ENCODE measurements at places on chromosomes 2 and 18.

DNA sequence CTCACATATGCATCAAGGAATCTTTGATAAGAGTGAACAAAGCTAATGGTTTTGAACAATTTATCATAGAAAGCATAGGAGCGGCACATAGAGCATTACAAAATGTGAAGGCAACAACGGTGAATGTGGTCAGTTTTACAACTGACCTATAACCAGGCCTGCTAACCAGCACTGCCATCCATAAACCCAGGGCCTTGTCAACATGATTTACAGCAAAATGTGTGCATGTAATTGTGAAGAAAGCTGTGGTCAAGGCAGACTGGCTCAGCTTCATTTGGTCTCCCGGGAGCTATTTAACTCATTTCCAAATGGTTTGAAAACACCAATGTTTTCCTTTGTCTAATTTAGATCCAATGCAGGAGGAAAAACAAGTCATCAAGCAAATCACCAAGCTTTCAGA is 119.8 kb downstream of the DHRS9 start:
- no peak for DNase-seq

- DNase-seq = no peak
Measured at GRCh38 chr18:37251679-37252078, 313.9 kb downstream of the CELF4 start.

- DNase-seq = no peak
Measured at GRCh38 chr2:46863882-46864281, 51.7 kb downstream of the MCFD2 start.

- DNase-seq = no peak
Measured at GRCh38 chr2:12404497-12404896, 312.2 kb upstream of the TRIB2 start.

- no peak for DNase-seq
Measured at GRCh38 chr2:229407170-229407569, 136.1 kb upstream of the PID1 start.

GRCh38 chr2:229267080-229267479 is 4.0 kb downstream of the PID1 start:
- DNase-seq = no peak

GRCh38 chr18:30775629-30776028 is 266.9 kb downstream of the DSC3 start:
- no peak for DNase-seq

- DNase-seq = no peak
Measured at GRCh38 chr18:5444269-5444668, 99.5 kb downstream of the EPB41L3 start.

DNA sequence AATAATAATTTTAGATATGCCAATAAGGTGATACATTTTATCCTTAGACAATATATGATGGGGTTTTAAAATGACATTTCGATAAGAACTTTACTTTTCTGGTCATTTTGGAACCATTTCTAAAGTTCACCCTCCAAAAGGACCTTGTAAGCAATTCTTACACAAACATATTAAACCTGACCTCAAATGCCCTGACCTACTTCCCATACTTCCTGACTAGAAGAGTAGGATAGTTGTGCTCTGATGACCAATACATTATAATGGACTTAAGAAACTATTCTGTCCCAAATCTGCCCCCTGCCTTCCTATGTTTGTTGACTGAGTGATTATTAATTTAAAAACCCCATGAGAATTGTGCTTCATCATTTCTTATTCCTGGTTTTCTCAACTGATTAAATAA is 24.6 kb downstream of the GCA start:
- DNase-seq = no peak

- no peak for DNase-seq
Measured at GRCh38 chr2:7028846-7029245, 111.6 kb downstream of the RNF144A start.

GRCh38 chr2:121583555-121583954 is 52.9 kb downstream of the RNU4ATAC start:
- no peak for DNase-seq

DNA sequence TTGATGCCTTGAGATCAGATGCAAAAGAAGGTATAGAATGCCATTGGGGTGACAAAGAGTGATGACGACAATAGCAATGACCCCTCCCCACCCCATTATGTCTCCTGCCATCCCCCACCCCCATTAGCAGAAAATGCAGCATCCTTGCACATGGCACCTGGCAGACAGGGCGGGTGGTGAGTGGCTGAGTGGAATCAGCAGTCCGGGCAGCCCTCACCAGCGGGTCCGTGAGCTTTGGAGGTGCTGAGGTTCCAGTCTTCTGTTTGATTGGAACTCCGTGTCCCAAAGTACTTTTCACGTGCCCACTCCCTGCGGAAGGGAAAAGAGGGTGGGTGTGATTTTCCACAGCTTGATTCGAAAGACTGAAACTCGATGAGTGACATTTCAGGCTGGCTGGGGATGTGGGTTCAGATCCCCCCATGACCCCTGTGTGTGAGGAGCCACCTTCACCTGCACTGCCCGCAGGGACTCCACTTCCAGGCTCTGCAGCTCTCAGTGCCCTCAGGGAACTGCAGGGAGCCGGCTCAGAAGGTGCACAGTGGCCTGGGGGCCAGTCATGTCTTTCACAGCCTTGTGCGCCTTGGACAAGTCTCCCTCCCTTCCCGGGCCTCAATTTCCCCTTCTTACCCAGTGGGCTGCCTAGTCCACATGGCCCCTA is 130.9 kb downstream of the GLI2 start:
- DNase-seq = no peak

- no peak for DNase-seq
Measured at GRCh38 chr2:241804326-241805229, 4.4 kb upstream of the NEU4 start.

DNA sequence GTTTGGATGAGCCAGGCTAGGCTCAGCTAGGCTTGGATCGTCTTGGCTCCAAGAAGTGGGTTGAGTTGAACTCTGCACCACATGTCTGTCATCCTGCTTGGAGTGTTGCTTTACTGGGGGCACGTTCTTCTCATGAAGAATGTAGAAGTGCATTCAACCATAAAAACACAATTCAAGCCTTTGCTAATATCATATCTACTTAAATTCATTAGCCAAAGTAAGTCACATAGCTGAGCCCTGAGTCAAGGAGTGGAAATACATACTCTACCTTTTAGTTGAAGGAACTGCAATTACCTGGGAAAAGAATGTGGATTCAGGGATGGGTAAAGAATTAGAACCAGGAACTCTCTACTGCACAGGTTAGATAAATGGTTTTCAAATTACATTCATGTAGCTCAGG is 360.4 kb upstream of the KCNH7 start:
- no peak for DNase-seq

DNA sequence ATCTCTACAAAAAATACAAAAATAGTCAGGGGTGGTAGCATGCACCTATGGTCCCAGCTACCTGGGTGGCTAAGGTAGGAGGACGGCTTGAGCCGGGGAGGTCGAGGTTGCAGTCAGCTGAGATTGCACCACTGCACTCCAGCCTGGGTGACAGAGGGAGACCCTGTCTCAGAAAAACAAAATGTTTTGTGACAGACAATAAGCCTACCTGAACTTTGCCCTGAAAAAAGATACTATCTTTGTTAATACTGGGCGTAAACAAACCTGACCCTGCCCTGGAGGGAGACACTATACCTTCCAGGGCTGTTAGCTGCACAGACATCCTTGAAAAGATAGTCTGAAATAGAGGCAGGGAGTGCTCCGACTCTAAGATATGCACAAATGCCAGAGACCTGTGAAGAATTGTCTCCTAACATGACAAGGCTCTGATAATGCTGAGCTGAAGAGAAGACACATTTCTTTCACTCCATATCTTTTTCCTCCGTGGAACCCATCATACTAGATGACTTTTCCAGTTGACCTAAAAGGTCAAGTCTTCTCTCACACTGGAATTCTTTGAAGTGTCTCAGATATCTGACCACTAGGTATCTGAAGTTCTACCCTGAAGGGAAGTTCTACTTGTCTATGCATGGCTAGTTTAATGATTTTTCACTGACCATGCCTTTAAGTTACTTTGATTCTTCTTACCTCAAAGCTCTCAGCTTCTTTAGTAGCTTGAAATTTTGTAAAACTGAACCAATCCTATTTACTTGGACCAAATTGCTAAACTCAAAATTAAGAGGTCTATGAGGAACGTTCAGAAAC is 20.9 kb upstream of the HK2 start:
- no peak for DNase-seq

DNA sequence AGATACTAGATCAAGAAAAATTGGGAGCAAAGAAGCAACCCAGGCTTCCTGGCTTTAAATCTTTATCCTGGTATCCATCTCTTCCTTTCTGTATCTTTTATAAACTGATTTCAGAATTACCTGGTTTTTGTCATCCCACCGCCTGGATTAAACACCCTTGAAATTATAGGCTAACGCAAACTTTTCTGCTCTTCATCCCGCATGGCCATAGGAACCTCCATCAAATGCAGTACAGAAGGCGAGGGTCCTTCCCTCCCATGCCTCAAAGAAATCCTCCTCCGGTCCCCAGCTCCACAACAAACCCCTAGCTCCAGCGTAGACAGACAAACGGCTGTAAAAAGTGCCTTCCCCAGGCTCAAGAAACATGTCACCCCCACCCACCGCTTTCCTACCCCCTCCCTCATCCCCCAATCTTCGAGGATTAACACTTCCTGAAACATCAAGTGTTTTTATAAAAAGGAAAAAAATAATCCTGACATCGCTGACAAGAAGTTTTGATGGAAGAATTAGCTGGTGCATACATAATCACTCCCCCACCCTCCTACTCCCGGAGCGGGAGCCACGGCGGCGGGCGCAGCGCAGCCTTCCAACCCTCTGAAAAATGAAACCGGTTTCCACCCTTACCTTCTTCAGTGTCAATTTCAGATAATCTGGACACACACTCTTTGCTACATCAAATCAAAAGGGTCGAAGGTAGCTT is 7.6 kb downstream of the DLX1 start:
- DNase-seq = no peak

GRCh38 chr2:188517549-188518215 is 226.0 kb downstream of the GULP1 start:
- DNase-seq = no peak

DNA sequence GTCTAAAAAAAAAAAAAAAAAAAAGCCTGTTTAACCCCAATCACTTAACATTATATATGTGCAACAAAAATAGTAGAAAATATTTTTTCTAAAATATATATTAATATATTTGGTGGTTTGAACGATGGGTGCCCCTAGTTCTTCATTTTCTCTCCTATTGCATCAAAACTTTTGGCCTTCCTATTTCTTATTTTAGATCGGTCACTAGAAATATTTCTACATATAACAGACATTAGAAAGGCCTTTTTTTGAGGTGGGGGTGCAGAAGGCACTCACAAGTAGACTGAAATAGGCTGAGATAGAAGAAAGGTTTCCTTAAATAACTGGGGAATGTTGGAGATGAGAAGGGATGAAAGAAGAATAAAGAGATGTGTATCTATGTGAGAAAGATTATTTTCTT is 49.3 kb upstream of the AP1S3 start:
- DNase-seq = no peak

DNA sequence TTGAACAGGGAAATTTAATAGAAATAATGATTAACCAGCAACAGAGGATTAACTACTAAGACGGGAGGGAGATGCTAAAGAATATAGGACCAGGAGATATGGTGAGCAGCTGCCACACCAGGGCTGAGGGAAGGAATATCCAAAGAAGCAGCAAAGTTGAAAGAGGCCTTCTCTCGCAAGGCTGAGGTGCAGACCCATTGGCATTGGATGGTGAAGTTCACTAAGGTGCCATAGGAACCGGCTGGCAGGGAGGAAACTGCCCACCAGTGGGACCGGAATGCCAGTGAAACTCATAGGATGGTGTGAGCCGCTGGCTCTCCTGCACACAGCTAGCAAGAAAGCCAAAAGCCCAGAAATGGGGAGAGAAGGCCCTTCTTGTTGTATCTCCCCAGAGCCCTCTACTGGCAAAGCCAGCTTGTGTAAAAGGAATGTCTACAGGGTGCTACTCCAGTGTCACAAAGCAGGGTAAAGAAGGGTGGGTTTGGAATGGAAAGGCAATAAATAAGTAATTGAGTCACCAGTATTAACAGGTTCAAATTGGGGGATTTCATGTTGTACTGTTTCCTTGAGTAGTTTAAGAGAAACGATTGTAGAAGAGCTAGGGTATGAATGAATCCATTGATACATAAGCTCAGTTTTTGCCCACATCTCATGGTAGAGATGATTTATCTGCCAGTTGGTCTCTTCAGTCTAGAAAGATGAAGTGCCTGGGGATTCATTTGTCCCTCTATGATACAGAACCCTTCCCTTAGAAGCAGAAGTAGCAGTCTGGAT is 36.0 kb downstream of the FARP2 start:
- no peak for DNase-seq

GRCh38 chr2:70983506-70984227 is 5.2 kb downstream of the ANKRD53 start:
- DNase-seq = no peak

GRCh38 chr18:55351980-55352714 is 235.8 kb downstream of the TCF4 start:
- no peak for DNase-seq

DNA sequence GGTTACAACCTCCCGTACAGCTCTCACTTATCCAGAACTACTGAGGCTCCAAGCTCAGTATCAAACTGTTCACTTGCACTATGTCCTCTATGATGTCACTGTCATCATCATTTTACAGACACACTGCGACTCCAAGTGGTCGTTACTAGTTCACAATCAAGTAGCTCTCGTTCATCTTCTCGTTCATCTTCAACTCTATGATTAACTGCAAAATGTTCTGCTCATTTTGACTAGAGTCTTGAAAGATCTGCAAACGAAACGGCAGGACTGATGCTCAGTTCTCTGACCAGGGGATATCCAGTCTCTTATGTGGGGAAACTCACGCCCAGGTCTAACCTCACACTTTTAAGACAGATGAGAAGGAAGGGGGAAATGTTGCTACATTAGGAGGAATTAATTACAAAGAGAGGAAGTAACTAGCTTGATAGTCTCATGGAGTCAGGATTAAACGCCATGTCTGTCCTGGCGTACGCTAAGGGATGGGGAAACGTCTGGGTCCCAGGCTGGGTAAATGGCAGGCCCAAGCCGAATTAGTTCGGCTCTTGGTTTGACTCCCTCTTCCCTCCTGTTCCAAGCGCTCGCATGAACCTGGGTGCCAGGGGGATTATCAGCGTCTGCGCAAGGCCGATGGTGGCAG is 794 bp upstream of the CHCHD5 start:
- DNase-seq = no peak

- peak; percentile 71 for DNase-seq
Measured at GRCh38 chr2:181457121-181457740, at the start of gene ITGA4. ITGA4 (plus strand) TSS chr2:181457386; CDS start chr2:181457655, 269 bp downstream.

Data from stimulated activated CD8-positive, alpha-beta memory T cell treated with anti-CD3 and anti-CD28 coated beads, Interleukin-2, amount 100 ng/mL, for 1 hour (primary cell).